Fibroblast of skin of right quadriceps (primary cell): ENCODE measurements at places on chromosomes 6 and 20.

- DNase-seq, result no peak
Observed at GRCh38 chr6:147109707-147110106, 94.5 kb upstream of the STXBP5 start.

DNA sequence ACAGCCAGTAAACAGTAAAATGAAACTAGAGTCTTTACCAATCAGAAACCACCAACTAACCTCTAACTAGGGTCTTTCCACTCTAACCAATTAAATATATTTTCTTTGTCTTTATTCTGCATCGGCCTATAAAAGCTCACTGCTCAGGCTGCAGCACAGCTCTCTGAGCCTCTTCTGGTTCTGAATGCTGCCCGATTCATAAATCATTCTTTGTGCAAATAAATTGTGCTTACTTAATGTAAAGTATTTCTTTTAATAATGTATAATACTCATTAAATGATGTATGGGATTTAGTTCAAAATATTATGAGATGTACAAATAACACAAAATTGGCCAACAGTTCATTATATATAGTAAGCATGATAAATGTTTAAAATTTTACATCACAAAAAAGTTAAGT, 7.9 kb downstream of the IBTK start:
- DNase-seq, result no peak

GRCh38 chr6:12228447-12229146, 61.6 kb upstream of the EDN1 start:
- no peak for DNase-seq

DNA sequence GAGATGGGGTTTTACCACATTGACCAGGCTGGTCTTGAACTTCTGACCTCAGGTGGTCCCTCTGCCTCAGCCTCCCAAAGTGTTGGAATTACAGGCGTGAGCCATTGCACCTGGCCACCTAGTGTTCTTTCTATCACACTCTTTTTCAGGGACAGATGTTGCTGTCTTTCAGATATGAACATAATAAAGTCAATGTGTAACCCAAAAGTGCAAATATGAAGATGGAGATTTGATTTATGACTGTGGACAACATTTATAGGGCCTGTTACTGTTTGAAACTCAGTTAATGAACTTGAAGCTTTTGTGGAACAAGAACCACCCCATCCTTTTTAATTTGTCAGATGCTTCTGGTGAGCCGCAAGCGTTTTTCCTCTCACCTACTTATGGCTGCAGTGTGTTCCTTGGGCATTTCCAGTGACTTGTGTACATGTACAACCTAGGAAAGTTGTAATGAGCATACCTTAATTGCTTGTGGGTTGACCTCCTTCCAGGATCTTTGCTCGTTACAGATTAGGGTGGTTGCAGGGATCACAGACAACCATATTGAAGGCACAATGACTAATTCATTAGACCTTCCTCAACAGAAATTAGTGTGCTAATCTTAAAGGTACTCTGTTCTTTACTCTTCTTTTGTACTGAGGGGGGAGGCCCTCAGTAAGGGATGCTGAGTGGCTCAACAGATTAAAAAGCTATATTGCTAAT, 6.8 kb downstream of the TBPL1 start:
- no peak for DNase-seq

GRCh38 chr20:3990716-3991115, 24.6 kb downstream of the RNF24 start:
- DNase-seq, result no peak

- DNase-seq, result no peak
Observed at GRCh38 chr6:35662999-35663398, 25.7 kb downstream of the FKBP5 start.

DNA sequence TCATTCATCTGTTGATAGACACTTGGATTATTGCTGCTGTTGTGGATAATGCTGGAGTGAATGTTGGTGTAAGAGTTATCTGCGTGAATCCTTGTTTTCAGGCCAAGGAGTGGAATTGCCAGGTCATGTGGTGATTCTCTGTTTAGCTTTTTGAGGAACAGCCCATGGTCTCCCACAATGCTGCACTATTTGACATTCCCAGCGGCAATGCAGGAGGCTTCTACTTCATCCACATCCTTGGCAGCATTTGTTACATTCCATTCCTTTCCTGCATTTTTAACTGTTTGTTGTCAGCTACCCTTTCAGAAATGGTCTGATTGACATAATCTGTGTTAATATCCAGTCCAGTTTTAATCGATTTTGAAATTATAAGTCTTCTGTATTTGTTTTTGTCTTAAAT, 51.7 kb upstream of the CLDN20 start:
- peak; percentile 19 for DNase-seq

DNA sequence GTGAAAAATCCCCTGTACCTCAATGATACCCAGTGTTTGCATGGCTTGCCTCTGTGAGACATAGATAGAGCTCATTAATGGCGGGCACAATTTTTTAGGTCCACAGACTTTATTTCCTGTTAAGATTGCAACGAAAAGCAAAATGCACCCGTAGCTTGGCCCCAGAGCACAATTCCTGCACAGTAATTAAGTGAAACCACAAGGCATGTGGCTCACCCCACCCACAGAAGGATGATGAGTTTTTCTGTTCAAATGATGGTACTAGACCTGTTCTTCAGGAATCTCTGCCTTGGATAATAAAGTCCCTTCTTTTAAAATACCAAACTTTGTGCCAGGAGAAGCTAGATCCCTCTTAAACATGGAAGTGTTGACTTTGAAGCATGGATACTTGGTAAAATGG, 738.1 kb downstream of the QKI start:
- no peak for DNase-seq

- peak; percentile 54 for DNase-seq
Observed at GRCh38 chr6:149862922-149863697, 1.0 kb downstream of the LRP11 start.

- DNase-seq, result no peak
Observed at GRCh38 chr6:39922821-39923220, 11.4 kb downstream of the MOCS1 start.

DNA sequence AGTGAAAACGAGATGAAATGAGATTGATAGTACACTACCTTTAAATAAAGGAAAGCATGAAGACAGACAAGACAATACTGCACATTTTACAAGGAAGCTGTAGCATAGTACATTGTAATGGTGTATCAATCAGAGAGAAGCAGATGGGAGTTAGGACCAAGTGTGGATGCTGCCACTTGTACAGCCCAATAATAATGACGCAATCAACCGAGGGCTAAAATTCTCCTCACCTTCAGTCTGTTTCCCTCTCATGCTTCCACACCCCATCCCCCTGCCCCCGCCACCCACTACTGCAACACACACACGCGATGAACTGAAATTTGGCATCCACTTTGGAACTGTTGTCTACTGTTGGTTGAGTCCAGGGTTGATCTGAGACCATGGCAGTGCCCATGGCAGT, 12.4 kb upstream of the HDGFL1 start:
- DNase-seq, result no peak

GRCh38 chr20:25692499-25692898, 4.2 kb downstream of the ZNF337 start:
- no peak for DNase-seq

DNA sequence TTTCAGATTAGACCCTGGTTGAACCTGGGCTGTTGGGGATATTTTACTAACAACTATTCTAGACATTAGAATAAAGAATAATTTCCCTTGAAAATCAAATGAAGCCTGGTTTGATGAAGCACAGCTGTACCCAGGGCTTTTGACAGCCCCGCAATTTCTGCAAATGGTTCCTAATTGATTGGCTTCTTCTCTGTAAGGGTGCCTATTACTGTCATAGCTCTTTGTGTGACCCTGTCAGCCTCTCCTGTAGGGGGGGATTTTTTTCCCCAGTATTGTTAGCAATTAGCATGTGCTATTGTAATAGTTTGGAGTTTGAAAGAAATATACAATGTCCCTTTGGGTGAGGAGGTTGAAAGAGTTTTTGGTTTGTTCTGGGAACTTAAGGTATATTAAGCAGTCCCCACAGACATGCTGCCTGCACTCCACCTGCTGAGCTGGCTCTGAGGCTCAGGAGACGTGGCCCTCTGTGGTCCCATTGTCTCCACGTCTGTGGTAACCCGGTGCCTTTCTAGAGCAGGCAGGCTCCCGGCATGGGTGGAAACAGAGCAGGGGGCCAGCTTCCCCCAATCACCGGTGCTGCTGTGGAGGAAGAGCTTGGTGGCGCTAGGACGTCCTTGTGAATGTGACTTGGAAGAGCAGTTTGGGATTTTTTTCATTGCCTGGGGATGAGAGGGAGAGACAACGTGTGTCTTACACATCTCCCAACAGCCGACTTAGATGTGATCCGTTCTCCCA, 47.3 kb upstream of the CLDN20 start:
- no peak for DNase-seq

- DNase-seq, result peak; percentile 64
Observed at GRCh38 chr6:154154389-154154967, 115.4 kb downstream of the OPRM1 start.

DNA sequence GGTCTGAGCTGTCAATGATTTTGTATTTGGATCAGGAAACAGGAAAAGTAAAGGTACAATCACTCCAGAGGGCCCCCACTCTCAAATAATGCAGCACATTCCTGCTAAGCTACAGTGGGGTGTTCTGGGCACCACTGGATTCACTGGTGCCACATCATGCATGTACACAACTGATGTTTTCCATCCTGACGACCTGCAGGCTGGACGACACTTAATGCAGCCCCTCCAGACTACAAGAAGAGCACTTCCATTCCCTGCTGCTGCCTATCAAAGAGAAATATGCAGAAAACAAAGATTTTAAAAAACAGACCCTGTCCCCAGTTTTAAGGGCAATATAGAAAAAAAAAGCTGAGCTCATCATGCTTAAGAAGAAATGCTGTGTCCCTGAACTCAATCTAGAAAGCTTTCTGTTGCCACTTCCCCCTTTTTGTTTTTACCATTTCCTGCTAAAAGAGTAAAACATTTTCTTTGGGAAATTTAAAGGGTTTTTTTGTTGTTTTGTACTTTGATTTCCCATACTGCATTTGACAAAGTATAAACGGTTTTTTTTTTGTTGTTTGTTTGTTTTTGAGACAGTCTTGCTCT, 35.5 kb downstream of the ABHD12 start:
- DNase-seq, result no peak

DNA sequence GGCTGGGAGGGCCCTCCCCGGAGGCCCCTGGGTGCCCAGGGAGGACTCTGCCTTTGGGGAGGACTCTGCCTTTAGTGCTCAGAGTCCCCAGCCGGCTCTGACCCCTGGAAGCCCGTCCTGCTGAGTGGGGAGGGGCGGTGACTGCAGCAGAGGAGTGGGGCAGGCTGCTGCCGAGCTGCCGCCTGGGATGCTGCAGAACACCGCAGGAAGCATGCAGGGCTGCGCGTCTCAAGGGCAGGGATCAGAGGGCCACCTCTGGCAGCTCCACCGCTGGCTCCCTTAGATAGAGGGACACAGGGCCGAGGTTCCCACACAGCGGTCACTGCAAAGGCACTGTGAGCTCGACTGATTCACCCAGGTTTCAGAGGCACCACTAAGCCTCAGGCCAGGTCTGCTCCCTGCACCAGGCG, 82.2 kb upstream of the GATA5 start:
- no peak for DNase-seq

DNA sequence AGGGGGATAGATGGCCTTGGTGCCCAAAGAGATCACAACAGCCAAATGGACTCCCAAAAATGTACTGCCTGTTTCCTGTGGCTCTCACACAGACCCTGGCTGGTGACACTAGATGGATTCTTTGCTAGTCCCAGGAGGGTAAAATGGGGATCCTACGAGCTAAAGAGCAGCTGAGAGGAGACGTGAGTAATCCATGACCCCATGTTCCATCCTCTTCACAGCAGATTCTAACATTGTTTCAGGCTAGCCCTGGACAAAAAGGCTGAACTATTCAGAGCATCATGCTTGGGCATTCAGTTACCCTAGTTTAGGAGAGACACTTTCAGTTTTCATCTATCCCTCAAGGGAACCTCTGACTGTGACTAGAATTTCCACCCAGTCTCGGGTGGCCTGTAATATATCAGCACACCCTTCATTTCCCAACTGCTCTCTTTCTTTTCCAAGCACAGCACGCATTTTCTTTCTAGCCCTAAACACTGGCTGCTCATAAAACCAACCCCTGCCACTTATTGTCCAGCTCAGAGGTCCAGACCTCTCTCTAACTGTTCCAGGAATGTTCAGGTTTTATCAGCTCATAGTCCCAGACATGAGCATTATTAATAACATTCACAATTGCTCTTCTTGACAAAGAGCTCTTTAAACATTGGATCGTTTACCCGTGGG, 48.5 kb downstream of the SLC22A1 start:
- DNase-seq, result no peak

DNA sequence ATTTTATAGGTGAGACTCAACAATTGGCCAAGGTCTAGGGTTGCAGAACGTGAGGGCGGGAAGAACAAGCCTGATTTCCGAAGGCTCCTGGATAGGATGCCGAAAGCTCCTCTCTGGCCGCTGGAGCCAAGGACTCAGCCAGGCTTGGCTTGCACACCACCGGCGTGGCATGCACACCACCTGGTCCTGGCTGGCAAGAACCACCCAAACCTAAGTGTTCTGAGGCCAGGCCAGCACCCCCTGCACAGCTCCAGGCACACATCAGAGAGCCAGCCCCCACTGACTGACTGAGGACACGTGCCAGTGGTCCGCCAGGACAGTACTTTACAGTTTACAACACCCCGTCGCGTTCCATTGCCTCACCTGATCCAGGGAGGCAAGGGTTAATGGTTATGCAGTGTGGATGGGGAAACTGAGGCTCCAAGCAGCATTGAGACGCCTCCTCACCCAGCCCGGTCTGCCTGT, 414 bp downstream of the TGM2 start:
- DNase-seq, result no peak

DNA sequence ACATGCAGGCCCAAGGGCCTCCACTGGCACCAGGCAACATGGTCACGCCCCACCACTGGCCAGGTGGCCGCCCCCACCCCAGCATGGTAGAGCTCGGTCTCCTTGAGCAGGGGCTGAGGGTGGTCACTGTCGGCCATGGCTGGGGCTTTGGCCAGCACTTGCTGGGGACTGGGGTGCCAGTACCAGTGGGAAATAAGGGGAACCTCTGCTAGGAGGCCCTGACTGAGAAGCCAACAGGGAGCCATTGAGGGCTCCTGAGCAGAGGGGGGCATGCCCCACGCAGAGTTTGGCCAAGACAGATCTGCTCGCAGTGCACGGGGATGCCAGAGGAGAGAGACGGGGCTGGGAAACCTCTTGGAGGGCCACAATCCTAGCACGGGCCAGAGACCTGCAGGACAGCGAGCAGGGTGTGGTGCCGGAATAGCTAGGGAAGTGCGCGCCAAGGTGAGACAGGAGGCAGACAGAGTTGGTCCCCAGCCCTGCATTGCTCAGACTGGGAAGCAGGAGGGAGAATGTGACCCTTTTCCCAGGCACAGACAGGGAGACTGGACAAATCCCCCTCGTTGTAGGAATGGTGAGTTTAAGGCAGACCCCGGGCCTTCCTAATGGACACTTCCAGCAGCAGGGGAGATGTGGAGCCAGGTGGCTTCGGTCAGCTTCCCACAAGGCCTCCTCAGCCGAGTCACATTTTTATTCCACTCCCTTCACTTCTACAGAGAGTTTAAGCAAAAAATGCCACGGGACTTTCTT, 179.0 kb upstream of the CST7 start:
- DNase-seq, result no peak

GRCh38 chr6:160782228-160782627, 80.2 kb downstream of the PLG start:
- DNase-seq, result no peak
